Small intestine (tissue), 16 donors: ENCODE measurements at places on chromosomes 1 and 21. TPM values are rescaled to one million over a fixed set of nuclear protein-coding genes. Genes with fewer than 3 reads are reported as not detected.

Gene AMY2A
- 1.6 TPM for polyA plus RNA-seq

Gene UBXN10
- 1.6 TPM for polyA plus RNA-seq

Gene CCDC27
- 0.06 TPM for polyA plus RNA-seq

GRCh38 chr1:213041443-213041842 lies 9.6 kb upstream of the RPS6KC1 start:
- no peak for DNase-seq

DNA sequence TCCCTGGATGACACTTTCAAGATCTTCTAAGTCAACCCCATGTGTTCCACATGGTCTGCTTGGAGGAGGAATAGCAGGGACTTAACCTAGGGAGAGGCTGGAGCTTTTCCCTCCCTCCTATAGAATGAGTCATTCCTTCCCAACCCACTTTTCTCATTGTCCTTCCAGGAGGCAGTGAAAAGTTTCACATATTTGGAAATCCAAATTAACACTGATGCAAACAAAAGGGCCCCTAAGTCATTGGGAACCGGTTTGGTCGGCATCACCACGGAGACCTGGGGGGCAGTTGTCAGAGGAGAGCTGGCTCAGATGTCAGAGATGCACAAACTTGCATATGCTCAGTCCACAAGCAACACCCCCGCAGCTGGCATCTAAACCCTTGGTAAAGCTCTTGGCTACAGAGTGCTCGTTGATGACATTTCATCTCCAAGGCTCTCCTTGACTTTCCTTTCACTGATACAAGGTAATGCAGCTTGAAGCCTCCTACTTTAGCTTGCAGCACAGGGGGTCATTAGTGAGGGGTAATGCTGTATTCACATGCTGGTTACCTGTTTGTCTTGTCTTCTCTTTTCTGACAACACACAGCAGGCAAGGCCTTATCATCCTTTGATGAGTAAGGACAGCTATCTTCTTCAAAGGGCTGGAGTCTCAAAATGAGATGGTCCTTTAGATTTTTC lies 12.3 kb upstream of the LRRC8D start:
- no peak for DNase-seq

DNA sequence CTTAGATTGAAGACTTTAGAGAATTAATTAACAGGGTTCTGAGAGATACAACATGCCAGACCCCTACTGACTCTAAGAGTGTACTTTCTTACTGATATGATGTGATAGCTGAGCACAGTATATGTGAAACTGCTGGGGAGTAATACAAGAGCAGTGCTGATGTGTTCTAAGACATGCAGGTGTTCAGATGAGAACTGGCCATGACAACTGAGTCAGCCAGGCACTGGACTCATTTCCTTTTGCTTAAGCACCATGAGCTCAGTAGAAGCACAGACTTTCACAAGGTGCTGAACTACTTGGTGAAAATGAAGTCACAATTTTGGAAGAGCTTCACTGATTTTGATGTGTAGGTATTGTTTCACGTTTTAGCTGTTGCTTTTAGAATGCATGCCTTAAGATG lies 15.9 kb upstream of the POGZ start:
- no peak for DNase-seq

DNA sequence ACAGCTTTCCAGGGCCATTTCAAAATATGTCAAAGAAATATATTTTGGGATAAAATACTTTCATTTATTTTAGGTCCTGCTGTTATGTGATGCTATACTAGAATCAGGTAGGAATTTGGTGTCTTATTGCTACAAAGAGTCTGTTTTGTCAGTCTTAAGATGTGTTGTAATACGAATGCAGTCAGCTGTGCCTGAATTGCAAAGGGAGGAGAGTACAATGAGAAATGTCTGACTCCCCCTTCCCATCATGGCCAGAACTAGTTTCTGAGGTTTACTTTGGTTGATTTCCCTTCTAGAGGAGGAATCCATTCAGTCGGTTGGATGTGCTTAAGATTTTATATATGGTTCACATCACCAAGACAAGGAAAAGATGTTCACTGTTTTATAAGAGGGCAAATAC lies 75.7 kb upstream of the TNFSF18 start:
- DNase-seq, result no peak

- DNase-seq, result no peak
Observed at GRCh38 chr1:213523781-213524398, 463.9 kb upstream of the PROX1 start.

DNA sequence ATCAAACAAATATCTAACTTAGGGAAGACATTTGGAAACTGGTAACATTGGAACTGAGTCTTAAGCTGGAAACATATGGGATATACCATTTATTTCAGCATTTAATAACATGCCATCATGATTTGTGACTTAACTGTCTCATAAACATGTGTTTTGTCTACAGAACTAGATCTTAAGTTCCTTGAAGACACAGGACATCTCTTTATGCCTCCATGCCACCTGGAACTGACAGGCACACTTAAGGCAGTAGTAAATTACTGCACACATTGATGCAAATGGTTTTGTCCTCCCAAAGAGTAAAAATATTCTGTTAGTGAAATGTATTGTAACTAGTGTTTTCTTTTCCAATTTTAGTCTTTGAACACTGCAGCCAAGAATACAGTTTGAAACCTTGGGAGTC lies 1.6 kb upstream of the EXO1 start:
- DNase-seq, result no peak
